NCI-H1105 (cell line): ENCODE measurements at places on chromosomes 12 and 14.

DNA sequence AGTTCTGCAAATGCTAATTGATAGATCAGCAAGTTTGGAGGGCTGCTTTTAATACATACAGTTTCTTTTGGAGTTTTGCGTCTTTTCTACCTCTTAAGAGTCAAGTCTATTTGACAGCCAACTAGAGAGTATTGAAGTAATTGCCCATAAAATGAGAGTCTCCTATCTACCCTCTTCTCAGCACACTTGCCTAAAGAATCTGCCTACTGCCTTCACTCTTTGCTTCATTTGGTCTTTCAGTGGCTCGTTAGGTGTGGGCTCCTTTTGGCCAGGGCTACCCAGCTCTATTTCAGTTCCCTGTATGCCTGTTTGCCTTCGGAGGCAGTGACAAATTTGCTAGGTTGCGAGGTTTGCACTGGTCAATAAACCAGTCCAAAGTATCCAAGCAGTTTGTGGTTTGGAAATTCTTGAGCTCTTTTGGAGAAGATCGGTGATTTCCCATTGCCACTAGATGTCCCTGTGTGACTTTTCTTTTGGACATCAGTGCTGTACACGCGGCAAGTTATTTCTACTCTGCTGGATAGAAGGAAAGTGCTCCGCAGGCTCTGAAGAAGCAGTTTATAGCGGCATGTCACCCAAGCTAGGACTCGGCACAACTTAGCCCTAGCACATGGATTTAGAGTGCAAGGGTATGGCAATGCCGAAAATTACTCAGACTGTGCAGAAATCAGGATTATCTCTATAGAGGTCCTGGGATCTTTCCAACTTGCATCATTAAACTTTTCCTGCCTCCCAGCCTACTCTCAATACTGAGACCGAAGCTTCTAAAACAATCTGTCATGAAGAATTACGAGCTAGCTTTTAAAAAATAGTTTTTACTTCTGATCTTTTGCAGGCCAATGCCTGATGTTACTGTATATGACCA, 38.6 kb downstream of the MGST1 start:
- DNase-seq: peak; percentile 25

DNA sequence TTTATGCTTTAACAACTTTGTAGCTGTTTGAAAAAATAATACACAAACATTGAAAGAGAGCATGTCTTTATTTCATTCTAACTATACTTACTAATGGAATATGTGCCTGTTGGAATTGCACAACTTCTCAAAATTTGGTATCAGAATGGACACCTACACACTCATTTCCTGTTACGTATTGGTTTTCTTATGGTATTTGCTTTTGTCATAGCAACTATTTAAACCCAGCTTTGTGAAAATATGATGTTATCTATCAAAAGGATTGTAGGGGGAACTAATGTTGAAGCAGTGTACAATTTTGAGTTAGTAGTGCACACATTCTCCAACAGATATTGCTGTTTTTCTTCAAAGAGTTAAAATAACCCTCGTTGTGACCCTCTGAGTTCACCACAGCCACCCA, 52.6 kb downstream of the RBMS2 start:
- DNase-seq: no peak

DNA sequence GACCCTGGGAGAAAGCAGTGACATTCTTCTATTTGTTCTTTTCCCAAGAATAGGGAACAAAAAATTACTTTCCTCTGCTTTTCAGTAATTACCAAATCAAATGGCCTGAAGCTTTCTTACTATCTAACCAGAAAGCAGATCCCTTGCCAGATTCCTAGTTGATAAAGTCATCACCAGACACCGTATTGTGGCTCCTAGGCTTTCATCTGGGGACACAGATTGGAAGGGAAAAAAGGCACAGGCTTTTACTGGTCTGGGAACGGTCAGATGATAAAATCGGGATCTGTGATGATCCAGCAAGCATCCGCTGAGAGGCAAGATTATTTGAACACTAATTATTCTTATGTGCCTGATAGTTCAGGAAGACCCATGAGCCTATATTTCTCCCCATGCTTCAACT, 79.1 kb upstream of the BCL2L14 start:
- DNase-seq: no peak

DNA sequence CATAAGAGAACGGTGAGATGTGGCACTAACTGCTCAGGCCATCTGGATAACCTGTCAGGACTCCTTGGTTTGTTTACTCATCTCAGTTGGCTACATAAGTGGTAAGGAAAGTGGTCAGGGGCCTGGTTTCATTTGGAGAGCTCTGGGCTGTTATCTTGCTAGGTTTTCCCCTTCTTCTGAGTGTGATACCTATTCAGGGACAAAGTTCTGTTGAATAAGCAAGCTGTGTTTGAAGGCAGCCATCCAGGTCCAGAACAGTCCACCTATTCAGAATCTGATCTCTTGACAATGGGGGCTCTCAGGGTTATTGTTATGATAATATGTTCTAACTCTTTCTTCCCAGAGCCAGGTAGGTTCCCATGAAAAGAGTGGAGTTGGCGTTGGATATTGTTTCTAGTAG, 194.9 kb downstream of the PAH start:
- DNase-seq: no peak

GRCh38 chr14:68361231-68361630, 431.6 kb downstream of the ZFP36L1 start:
- no peak for DNase-seq

GRCh38 chr14:68512088-68512487, 280.8 kb downstream of the ZFP36L1 start:
- no peak for DNase-seq

DNA sequence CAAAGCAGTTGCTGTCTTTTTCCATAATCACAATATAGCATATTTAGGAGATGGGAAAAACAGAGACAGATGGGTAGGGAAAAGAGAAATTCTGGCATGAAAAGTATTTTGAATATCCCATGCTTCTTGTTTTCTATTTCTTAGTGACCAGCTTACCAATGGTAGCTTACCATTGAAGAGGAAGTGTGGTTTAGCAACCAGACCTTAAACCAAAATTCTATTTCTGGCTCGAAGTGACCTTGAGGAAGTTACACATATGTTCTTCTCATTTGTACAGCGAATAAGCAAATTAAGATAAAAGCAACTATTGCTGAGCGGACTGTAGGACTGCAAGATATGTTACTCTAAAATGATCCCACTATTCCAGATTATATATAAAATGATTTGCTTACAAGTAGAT, 82.9 kb downstream of the FGD4 start:
- no peak for DNase-seq

DNA sequence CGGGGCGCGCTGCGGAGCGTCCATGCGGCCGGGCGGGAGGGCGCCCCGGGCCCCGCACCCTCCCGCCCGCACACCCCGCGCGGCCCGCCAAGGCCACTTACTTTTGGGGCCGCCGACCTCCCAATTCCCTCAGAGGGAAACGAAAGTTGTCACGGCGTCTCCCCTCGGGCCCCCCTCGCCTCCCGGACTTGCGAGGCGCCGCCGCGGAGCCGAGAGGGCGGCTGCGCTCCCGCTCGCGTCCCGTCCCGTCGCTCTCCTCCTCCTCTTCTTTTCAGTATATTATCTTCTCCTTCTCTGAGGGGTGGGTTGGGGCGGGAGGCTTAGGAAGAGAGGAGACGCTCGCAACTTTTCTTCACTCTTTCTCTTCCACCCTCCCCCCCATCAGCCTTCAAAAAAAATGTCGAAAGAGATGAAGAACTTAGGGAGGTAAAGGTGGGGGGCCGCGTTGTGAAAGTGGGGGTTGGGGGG, 613 bp downstream of the DUSP16 start:
- DNase-seq: peak; percentile 41

GRCh38 chr12:95859344-95859816, 628 bp downstream of the SNRPF start:
- no peak for DNase-seq

- no peak for DNase-seq
These were observed 108.9 kb upstream of the FGD4 start for GRCh38 chr12:32290411-32290810.

DNA sequence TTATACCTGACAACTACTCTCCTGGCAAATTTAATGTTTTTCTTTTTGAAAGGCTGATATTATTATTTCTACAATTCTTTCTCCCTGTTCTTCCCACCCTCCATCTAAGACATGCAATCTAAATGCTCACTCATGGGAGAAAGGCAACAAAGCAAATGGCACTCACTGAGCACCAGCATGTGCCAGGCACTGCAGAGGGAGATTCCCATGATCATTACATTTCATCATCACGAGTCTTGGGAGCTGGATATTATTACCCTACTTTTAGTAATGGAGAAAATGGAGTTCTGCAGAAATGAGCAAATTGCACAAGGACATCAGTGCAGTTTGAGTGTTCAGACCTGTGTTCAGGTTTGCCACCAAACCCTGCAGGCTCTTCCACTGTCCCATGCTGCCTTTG, 27.9 kb downstream of the PPM1H start:
- DNase-seq: no peak

- DNase-seq: no peak
These were observed 17.7 kb downstream of the GDF11 start for GRCh38 chr12:55760663-55761062.

DNA sequence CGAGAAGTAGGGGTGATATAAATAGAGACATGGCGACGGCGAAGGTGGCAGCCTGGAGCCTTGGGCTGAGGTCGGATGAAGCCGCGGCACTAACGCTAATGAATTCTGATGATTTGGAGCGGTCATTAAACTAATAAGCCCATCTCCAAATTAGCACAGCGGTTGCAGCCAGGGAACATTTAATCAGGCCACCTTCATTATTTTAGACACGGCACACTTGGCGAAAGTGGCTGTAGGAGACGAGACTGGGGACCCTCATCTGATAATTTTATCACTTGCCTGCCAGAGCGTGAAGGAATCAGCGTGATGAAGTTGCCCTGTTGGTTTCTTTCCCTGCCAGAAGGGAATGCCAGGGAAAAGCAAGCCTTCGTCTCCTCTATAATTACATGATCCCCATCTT, 664.3 kb upstream of the TBX3 start:
- no peak for DNase-seq

DNA sequence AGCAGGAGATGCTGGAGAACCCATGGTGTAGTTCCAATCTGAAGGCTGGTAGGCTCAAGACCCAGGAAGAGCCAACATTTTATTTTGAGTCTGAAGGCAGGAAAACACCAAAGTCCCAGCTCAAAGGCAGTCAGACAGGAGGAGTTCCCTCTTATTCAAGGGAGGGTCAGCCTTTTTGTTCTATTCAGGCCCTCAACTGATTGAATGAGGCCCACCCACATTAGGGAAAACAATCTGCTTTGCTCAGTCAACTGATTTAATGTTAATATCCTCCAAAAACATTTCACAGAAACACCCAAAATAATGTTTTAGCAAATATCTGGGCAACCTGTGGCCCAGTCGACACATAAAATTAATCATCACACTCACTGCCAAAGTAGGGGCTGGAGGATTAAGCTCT, 130.8 kb downstream of the LMNTD1 start:
- DNase-seq: no peak

GRCh38 chr14:62179367-62180018, 417.3 kb downstream of the SNAPC1 start:
- DNase-seq: peak; percentile 74

- peak; percentile 58 for DNase-seq
These were observed 224.4 kb downstream of the NPAS3 start for GRCh38 chr14:33163109-33163508.

DNA sequence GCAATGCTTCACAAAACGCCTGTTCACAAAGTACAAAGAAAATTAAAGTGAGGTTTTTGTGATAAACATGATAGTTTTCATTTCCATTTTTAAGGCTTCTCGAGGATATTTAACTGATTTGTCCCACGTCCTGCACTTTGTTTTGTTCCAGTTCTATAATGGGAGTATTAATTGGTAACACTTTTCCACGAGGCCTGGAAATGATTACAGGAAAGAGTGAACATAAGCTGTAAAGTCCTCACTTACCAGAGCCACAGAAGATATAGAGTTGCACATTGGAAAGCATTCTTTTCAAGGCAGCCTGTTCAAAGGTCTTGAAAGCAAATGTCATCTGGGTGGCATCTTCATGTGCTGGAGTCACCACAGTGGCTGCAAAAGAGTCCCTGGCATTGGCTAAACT, 1236.6 kb downstream of the BCL11B start:
- no peak for DNase-seq

- DNase-seq: no peak
These were observed 306.1 kb upstream of the RGS6 start for GRCh38 chr14:71625891-71626701.

DNA sequence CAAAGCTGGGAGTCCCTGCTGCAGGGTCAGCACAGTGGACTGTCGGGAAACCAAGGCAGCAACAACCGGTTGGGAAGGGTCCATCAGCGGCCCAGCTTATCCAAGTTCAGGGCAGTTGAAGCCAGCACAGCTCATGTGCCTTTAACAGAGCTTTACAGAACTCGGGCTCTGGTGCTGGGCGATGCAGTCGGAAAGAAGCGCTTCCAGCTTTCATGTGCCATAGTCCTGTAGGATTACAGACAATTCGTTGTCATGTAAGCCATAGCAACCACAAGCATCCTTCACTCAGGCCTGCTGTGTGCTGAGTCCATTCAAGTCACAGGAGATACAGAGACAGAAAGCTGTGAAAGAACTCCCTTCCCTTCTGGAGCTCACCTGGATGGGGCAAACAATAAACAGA, 3.5 kb upstream of the FAM181A start:
- no peak for DNase-seq

- no peak for DNase-seq
These were observed 446.8 kb upstream of the SOX5 start for GRCh38 chr12:24396224-24396623.

GRCh38 chr12:113231235-113232088, 10.2 kb downstream of the TPCN1 start:
- DNase-seq: no peak

GRCh38 chr12:112172556-112173324, 47.4 kb downstream of the TRAFD1 start:
- DNase-seq: no peak

- DNase-seq: no peak
These were observed 241.0 kb upstream of the ATP2B1 start for GRCh38 chr12:89949457-89950195.

GRCh38 chr14:74608959-74609611, 3.0 kb downstream of the LTBP2 start:
- DNase-seq: peak; percentile 94

GRCh38 chr12:19965196-19966038, 402.9 kb upstream of the PDE3A start:
- DNase-seq: no peak

- DNase-seq: no peak
These were observed 1.4 kb upstream of the AP4S1 start for GRCh38 chr14:31024010-31024480.

DNA sequence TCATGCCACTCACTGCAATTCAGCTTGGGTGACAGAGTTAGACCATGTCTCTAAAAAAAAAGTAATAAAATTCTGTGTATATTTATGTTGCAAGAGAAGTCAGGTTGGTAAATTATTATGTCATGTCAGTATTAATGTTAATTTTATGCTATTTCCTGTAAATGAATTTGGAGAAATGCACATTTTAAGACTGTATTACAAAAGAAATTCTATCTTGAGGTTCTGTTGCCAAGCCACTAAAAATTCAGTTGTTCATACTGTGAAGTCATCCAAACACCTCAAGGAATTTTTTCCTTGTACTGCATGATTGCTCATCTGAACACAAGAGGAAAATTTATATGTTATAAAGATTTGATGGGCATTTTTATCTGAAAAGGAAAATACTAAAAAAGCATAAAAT, 23.3 kb upstream of the HMGA2 start:
- DNase-seq: no peak
